ENCODE measurements at places on chromosomes 5 and 9.

DNA sequence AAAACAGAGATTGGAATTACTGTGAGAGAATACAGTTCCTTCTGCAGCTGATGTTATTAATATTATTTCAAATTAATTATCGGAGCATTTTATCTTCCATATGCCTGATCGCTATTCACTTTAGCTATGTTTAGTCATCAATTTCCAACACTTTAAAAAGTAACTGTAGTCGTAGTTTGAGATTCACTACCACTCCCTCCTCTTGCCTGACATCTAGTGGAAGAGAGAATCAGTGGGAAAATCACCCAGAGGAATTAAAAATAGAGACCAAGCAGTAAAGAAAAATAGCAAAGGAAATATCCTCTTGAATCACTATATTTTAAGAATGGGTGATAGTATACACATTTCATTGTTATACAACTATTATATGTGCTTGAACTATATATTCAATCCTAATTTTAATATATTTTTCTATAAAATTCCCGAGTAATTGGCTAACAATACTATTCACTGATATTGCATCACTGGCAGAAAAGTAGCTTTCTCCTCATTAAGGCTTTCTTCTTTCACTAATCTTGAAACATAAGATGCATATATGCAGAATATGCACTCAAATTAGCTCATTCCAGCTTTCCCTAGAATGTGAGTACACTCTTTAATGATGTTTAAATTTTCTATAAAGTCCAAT lies 708.7 kb downstream of the CDH9 start:
- no peak for DNase-seq

GRCh38 chr9:89375191-89375760 lies 57.0 kb downstream of the SECISBP2 start:
- no peak for DNase-seq

DNA sequence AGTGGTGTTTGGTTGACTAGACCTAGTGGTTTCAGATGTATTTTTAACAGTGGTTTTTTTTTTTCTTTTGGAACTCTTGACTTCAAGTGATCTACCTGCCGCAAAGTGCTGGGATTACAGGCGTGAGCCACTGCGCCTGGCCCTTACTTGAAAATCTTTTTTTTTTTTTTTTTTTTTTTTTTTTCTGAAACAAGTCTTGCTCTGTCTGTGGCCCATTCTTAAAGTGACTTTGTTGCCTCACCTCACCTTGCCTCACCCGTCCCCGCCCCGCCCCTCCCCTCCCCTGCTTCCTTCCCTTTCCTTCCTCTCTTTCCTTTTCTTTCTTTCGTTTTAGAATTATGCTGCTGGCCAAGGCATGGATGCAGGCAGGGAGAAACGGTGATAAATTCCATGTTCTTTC lies 26.0 kb downstream of the GPBP1 start:
- no peak for DNase-seq

GRCh38 chr9:77013206-77013931 lies 6.1 kb upstream of the FOXB2 start:
- DNase-seq = no peak

GRCh38 chr5:37120270-37120669 lies 128.9 kb downstream of the CPLANE1 start:
- no peak for DNase-seq
